Ascending aorta (tissue), 2 donors: ENCODE measurements at places on chromosomes 13 and 19. TPM values are rescaled to one million over a fixed set of nuclear protein-coding genes. Genes with fewer than 3 reads are reported as not detected.

- peaks cover 15% of the 10 kb centered on the region for H3K36me3 ChIP-seq
- peak overlapping the region; percentile 2 for H3K27ac ChIP-seq
- DNase-seq = no peak
- H3K4me1 ChIP-seq = peaks cover 4% of the 10 kb centered on the region
These were observed 2.3 kb downstream of the DDX39A start for GRCh38 chr19:14416817-14417231.

GRCh38 chr13:34347784-34348573 lies 530.0 kb downstream of the RFC3 start:
- H3K27me3 ChIP-seq = no peaks in the 10 kb centered on the region
- no peak for DNase-seq
- no peak overlapping the region for H3K27ac ChIP-seq
- H3K36me3 ChIP-seq = no peaks in the 10 kb centered on the region
- H3K4me3 ChIP-seq = no peak overlapping the region

DNA sequence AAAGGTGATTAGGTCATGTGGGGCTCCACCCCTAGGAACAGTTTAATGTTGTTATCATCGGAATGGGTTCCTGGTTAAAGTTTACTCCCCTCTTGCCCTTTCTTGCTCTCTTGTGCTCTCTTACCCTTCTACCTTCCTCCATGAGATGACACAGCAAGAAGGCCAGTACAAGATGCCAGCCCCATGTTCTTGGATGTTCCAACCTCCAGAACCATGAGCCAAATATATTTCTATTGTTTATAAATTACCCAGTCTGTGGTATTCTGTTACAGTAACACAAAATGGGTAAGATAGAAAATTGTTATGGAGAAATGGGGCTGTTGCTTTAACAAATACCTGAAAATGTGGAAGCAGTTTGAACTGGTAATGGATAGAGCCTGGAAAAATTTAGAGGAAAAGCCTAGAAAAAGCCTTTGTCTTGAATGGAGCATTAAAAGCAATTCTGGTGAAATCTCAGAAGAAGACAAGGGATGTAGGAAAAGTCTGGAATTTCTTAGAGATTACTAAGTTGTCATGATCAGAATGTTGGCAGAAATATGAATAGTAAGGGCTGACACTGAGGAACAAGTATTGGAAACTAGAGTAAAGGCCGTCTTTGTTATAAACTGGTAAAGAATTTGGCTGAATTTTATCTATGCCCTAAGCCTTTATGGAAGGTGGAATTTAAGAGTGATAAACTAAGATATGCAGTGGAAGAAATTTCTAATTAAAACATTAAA lies 53.5 kb upstream of the TSC22D1 start:
- H3K27me3 ChIP-seq = no peaks in the 10 kb centered on the region
- H3K27ac ChIP-seq = no peak overlapping the region
- H3K4me1 ChIP-seq = no peaks in the 10 kb centered on the region

C19orf47 gene
- 10.4 TPM for total RNA-seq

TMEM221 gene
- not detected for total RNA-seq

- H3K27me3 ChIP-seq = no peaks in the 10 kb centered on the region
- no peak overlapping the region for H3K27ac ChIP-seq
- H3K4me3 ChIP-seq = no peak overlapping the region
- no peaks in the 10 kb centered on the region for H3K36me3 ChIP-seq
- no peaks in the 10 kb centered on the region for H3K4me1 ChIP-seq
These were observed 26.7 kb upstream of the RNF113B start for GRCh38 chr13:98203646-98204326.

ENOX1 gene
- total RNA-seq = 0.21 TPM

DNA sequence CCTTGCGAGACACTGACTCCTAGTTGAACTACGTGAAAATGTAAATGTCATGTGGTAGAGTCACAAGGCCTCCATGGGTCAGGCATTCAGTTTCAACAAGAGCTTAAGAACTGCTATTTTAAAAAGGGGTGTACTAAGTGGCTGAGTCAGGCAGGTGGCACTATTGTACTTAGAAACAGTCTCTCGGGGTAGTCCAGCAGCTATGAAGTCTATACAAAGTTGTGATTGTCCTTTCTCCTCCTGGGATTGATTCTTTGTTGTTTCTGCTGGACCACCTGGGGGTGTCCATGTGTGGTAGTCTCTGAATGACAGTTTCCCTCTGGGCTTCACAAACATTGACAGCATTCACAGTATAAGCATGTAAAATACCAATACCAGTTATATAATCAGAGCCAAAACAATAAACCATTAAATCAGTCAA lies 33.0 kb downstream of the UGGT2 start:
- H3K4me3 ChIP-seq = no peak overlapping the region
- H3K27me3 ChIP-seq = no peaks in the 10 kb centered on the region
- peaks cover 5% of the 10 kb centered on the region for H3K36me3 ChIP-seq
- no peaks in the 10 kb centered on the region for H3K4me1 ChIP-seq

DNA sequence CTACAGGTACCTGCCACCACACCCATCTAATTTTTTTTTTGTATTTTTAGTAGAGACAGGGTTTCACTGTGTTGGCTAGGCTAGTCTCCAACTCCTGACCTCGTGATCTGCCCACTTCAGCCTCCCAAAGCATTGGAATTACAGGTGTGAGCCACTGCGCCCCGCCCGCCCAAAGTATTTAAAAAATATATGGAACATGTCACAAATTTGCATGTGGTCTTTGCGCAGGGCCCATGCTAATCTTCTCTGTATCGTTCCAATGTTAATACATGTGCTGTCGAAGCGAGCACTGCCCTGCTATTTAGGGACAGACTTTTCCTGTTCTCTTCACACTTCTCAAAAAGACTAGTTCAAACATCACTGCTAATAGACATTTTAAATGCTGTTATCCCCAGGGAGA lies 1.2 kb upstream of the TSKS start:
- no peak for DNase-seq
- H3K27me3 ChIP-seq = no peaks in the 10 kb centered on the region
- peak overlapping the region; percentile 87 for H3K27ac ChIP-seq
- H3K4me1 ChIP-seq = peaks cover 10% of the 10 kb centered on the region

LILRB1 gene
- 2.7 TPM for total RNA-seq
